DMS153 (cell line): ENCODE measurements at places on chromosomes 5 and 9.

DNA sequence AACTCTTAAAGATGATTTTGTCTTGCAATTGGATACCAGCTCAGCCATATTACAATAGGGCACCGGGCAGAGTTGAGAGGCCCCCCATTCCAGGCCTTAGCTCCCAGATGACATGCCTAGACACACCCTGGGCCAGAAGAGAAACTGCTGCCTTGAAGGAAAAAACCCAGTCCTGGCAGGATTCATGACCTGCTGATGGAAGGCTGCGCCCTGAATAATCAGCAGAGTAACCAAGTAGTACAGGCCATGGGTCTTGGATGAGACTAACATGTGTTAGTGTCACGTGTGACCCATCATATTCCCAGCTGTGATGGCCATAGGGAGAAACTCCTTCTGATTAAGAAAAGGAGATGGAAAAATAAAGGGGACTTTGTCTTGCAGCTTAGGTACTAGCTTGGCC, 39.0 kb upstream of the DEPDC1B start:
- no peak for DNase-seq

DNA sequence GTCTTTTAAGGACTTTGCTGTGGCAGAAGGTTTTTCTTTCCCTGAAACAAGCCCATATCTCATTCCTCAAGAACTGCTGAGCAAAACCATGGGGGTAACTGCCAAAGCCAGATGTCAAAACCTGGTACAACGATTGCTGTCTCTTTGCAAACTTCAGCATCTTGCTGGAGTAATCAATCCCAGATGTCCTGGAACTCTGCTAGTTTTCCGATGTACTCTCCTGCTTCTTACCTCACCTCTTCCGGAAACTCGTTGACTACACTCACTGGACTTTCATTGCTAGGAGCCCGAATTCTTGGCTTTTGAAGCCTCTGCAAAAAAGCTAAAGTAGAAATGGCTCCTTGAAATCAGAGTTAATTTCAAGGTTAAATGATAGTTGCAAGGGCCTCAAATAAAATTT, 23.3 kb downstream of the RAD1 start:
- DNase-seq: no peak

DNA sequence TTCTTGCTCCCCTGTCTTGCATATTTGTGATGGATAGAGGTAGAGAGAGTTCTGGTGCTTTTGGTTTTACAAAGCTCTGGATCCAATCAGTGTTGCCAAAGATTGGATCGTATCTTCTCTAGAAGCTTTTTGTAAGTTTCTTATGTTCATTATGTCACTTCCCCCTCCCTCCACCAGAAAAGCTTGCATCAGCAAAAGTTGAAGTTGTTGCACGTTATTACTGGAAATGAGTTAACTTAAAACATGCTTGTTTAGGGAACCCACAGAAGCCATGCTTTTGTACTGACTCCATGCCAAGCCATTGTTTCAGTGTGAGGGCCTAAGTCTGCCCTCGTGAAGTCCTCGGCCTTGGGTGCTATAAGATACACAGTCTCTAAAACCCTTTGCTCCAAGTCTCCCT, 186.5 kb downstream of the ERCC6L2 start:
- no peak for DNase-seq

- DNase-seq: peak; percentile 36
These were observed 408.9 kb upstream of the MPDZ start for GRCh38 chr9:13688223-13688989.

- peak; percentile 72 for DNase-seq
These were observed 44.3 kb upstream of the BICD2 start for GRCh38 chr9:92808726-92809451.
